ENCODE measurements at places on chromosomes 13 and 19. TPM values are rescaled to one million over a fixed set of nuclear protein-coding genes. Genes with fewer than 3 reads are reported as not detected.

- H3K4me3 ChIP-seq = peak overlapping the region; percentile 30
- H3K36me3 ChIP-seq = no peaks in the 10 kb centered on the region
- H3K27ac ChIP-seq = peak overlapping the region; percentile 6
- H3K27me3 ChIP-seq = no peaks in the 10 kb centered on the region
Observed at GRCh38 chr19:38183251-38183897, 40.6 kb downstream of the DPF1 start.

- no peaks in the 10 kb centered on the region for H3K36me3 ChIP-seq
- no peak overlapping the region for H3K4me3 ChIP-seq
Observed at GRCh38 chr13:90846936-90847335, 500.6 kb upstream of the MIR17HG start.

DNA sequence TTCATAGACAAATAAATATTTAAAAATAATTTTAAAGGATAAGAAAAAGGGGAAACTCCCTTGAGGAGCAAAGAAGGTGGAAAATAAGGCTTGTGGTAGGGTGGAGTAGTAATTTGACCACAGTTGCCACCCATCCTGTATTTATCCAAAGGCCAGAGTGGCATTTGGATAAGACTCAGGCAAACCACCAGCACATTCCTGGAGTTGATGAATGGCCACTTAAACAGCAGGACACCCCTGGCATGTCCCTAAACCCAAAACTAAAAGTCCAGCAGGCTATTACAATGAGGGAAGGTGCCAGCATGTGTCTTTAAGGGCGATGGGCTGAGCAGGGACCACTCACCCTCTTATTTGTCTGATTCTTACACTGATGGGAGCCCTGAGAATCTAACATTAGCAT is 9.8 kb upstream of the FRY start:
- peak overlapping the region; percentile 44 for H3K27ac ChIP-seq
- no peaks in the 10 kb centered on the region for H3K4me1 ChIP-seq
- no peaks in the 10 kb centered on the region for H3K27me3 ChIP-seq
- DNase-seq = no peak

DNA sequence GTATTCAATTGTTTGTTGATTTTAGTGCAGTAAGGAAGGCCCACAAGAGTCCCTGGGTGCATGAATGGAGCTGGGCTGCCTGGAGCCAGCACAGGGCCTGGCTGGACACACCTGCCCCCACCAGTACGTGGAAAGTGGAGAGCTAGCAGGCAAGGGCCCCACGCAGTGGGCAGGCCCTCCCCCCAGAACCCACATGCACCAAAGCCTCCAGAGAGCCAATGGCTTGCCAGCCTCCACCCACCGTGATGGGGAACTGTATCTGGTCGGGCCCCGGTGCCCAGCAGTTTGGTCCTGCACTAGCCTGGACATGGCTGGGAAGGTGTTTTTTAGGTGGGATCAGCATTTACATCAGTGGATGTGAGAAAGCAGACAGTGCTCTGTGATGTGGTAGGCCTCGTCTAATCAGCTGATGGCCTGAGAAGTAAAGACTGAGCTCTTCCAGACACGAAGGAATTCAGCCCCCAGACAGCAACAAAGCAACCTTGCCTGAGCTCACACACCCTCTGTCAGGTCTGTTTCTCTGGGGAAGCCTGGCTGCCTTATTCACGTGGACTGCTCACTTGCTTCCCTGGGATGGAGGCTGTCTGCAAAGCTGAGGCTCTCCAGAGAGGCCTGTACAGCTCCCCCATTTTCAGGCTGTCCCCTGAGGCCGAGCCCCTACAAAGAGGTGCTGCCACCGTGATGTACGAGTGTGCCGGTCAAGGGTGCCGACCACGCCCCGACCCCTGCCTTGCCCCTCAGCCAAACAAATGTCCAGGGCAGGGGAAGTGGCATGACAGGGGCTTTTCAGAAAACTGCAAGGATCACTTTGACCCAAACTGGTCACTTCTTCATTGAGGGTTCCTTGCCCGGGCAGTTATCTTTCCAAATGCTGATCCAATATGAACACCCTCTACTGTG is 27.5 kb downstream of the RAB20 start:
- H3K4me1 ChIP-seq = no peaks in the 10 kb centered on the region
- no peaks in the 10 kb centered on the region for H3K27me3 ChIP-seq
- H3K4me3 ChIP-seq = no peak overlapping the region
- no peak for DNase-seq
- H3K36me3 ChIP-seq = no peaks in the 10 kb centered on the region
- no peak overlapping the region for H3K27ac ChIP-seq

- no peak overlapping the region for H3K4me3 ChIP-seq
- no peaks in the 10 kb centered on the region for H3K27me3 ChIP-seq
- H3K36me3 ChIP-seq = no peaks in the 10 kb centered on the region
- no peak overlapping the region for H3K27ac ChIP-seq
Observed at GRCh38 chr19:36876993-36877938, 26.6 kb downstream of the ZNF345 start.

GRCh38 chr13:34114581-34114980 is 296.6 kb downstream of the RFC3 start:
- H3K27ac ChIP-seq = no peak overlapping the region
- no peaks in the 10 kb centered on the region for H3K36me3 ChIP-seq
- H3K4me1 ChIP-seq = no peaks in the 10 kb centered on the region
- H3K4me3 ChIP-seq = no peak overlapping the region
- DNase-seq = no peak

- no peaks in the 10 kb centered on the region for H3K36me3 ChIP-seq
- H3K4me1 ChIP-seq = no peaks in the 10 kb centered on the region
- H3K27ac ChIP-seq = no peak overlapping the region
- no peak for DNase-seq
- H3K4me3 ChIP-seq = no peak overlapping the region
Observed at GRCh38 chr13:51849145-51850101, 4.4 kb upstream of the TMEM272 start.

DNA sequence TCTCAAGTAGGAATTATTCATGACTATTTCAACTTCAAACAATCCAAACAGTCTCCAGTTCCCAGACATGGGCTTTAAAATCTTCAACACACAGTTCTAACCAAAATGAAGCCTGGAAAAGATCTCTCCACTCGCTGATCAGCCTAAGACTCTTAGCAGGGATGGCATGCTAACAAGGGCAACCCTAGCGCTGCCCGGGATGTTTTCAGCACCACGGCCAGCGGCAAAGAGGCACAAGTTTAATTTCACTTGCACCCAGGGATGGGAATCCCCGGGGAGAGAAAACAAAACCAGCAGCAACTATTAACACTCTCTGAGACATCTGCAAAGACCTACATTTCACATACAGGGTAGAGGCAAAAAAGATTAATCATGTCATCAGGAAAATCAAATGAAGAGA is 43.0 kb downstream of the CACNA1A start:
- H3K27me3 ChIP-seq = no peaks in the 10 kb centered on the region
- no peak overlapping the region for H3K4me3 ChIP-seq
- H3K27ac ChIP-seq = no peak overlapping the region
- H3K36me3 ChIP-seq = no peaks in the 10 kb centered on the region

MIA gene
- not detected for total RNA-seq

LRRC4B gene
- 2.4 TPM for total RNA-seq

ZNF529 gene
- total RNA-seq = 20.1 TPM

GRCh38 chr13:92572190-92572589 is 654.4 kb upstream of the GPC6 start:
- DNase-seq = no peak
- no peak overlapping the region for H3K4me3 ChIP-seq
- H3K27me3 ChIP-seq = no peaks in the 10 kb centered on the region
- H3K27ac ChIP-seq = no peak overlapping the region

LIG1 gene
- 5.9 TPM for total RNA-seq

DNA sequence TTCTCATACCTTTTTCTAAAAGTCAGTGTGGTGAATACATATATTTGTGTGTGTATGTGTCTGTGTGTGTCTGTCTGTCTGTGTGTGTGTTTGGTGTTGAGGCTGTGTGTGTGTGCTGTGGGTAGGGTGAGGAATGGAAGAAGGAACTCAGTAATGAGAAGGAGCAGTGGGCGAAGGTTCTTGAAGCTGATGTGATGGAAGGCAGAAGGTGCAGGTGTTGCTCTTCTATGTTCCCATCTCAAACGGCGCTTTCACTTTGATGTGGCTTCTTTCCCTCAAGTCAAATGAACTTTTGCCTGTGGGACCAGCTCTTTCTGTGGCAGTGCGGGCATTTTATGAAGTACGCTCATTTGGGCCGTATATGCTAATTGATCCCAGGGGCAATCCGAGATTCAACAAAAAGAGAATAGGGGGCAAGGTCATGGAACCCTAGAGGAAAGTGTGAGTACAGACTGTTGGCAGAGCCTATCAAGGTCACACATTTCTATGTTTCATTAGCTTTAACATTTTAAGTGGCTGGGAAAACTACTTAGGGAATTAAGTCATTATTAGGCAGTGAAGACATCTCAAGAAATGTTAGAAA is 15.2 kb downstream of the BIVM start:
- H3K27me3 ChIP-seq = no peaks in the 10 kb centered on the region
- H3K36me3 ChIP-seq = no peaks in the 10 kb centered on the region
- H3K4me3 ChIP-seq = no peak overlapping the region
- no peak overlapping the region for H3K27ac ChIP-seq
- no peak for DNase-seq

DNA sequence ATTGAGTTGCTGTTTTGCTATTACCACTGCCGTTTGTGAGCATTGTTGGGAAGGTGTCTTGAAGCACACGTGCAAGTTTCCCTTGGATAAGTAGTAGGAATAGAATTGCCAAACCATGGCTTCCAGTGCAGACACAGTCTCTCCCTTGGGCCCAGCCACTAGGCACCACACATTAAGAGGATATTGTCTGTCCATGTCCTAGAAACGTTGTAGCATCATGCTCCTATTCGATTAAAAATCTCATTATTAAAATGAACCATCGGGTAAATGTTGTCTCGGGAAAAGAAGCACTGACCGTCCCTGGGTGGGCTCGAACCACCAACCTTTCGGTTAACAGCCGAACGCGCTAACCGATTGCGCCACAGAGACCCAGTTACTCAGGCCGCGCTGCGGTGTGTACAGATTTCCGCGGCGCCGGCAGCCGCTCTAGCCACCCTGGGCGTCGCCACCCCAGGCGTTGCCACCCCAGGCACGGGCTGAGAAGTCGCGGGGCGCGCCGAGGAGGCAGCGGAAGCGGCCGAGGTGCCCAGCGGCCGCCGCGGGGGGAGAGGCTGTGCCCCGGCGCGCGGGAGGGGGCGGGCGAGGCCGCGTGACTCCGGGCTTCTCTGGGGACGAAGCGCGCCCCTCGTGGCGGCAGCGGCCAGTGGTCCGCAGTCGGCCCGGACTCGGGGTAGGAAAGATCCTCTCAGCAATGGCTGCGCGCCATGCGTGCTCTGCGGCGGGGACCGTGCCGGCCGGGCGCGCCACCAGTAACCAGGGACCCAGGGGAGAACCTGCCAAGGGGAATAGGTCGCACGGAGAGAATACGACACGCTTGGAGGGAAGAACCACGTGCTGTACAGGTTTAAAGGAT is 56.2 kb downstream of the USPL1 start:
- peak; percentile 80 for DNase-seq
- peak overlapping the region; percentile 52 for H3K4me3 ChIP-seq

GRCh38 chr13:46542833-46543232 is 10.1 kb upstream of the LRCH1 start:
- no peak overlapping the region for H3K27ac ChIP-seq
- no peak overlapping the region for H3K4me3 ChIP-seq
- H3K36me3 ChIP-seq = no peaks in the 10 kb centered on the region

SIGLEC14 gene
- 3.5 TPM for total RNA-seq

PROZ gene
- not detected for total RNA-seq

DCT gene
- total RNA-seq = not detected

- H3K27me3 ChIP-seq = no peaks in the 10 kb centered on the region
- no peaks in the 10 kb centered on the region for H3K36me3 ChIP-seq
- peak; percentile 18 for DNase-seq
- H3K4me1 ChIP-seq = no peaks in the 10 kb centered on the region
Observed at GRCh38 chr13:96089749-96090239, at the start of gene HS6ST3. HS6ST3 (plus strand) TSS chr13:96090107.

GRCh38 chr13:25761041-25761440 is 290.8 kb downstream of the SHISA2 start:
- H3K27me3 ChIP-seq = no peaks in the 10 kb centered on the region
- no peaks in the 10 kb centered on the region for H3K4me1 ChIP-seq
- no peak for DNase-seq
- H3K27ac ChIP-seq = no peak overlapping the region

All from uterus (tissue), 4 donors.